ENCODE measurements at places on chromosomes 1 and 21.

GRCh38 chr1:185257950-185258208 lies 59.2 kb downstream of the IVNS1ABP start:
- no peak for DNase-seq

- no peak for DNase-seq
Measured at GRCh38 chr1:50971748-50972305, 1.8 kb downstream of the CDKN2C start.

- DNase-seq = no peak
Measured at GRCh38 chr21:38413958-38414548, 84.2 kb downstream of the ERG start.

GRCh38 chr1:106278716-106279115 lies 777.8 kb upstream of the PRMT6 start:
- no peak for DNase-seq

- no peak for DNase-seq
Measured at GRCh38 chr1:206769304-206769731, 1.3 kb upstream of the IL19 start.

- DNase-seq = no peak
Measured at GRCh38 chr1:2072891-2073290, 22.7 kb downstream of the PRKCZ start.

- DNase-seq = no peak
Measured at GRCh38 chr1:245014247-245015029, 140.3 kb upstream of the KIF26B start.

- no peak for DNase-seq
Measured at GRCh38 chr1:243286409-243287122, 30.7 kb downstream of the SDCCAG8 start.

Measured in HEK293T (cell line).